ENCODE measurements at places on chromosomes 4 and X. TPM values are rescaled to one million over a fixed set of nuclear protein-coding genes. Genes with fewer than 3 reads are reported as not detected.

The SOX3 gene
- not detected for total RNA-seq

The GYG2 gene
- 11.0 TPM for total RNA-seq

The ETDB gene
- total RNA-seq = not detected

The NAT8L gene
- 5.4 TPM for total RNA-seq

The ADH1A gene
- 0.35 TPM for total RNA-seq

The SLC4A4 gene
- 63.1 TPM for total RNA-seq

The FSTL5 gene
- 2.2 TPM for total RNA-seq

The HMX1 gene
- not detected for total RNA-seq

The NHS gene
- 16.8 TPM for total RNA-seq

The TCEANC gene
- 7.6 TPM for total RNA-seq

The UGT2A3 gene
- 33.0 TPM for total RNA-seq

The RBM47 gene
- total RNA-seq = 115 TPM

The IKBKG gene
- total RNA-seq = 14.5 TPM

The CD40LG gene
- total RNA-seq = 0.18 TPM

The IL2RG gene
- 3.2 TPM for total RNA-seq

The NPY2R gene
- 0.23 TPM for total RNA-seq

The ZNF157 gene
- 0.70 TPM for total RNA-seq

The SPANXN4 gene
- not detected for total RNA-seq

The PDK3 gene
- total RNA-seq = 17.0 TPM

The ARHGAP4 gene
- 54.8 TPM for total RNA-seq

The SPIN2A gene
- total RNA-seq = 5.2 TPM

The TEX13B gene
- total RNA-seq = not detected

The PDLIM3 gene
- total RNA-seq = 82.4 TPM

The TLR6 gene
- total RNA-seq = 1.5 TPM

The HPGD gene
- 39.8 TPM for total RNA-seq

The ADGRG2 gene
- 7.3 TPM for total RNA-seq

The PHOX2B gene
- 0.12 TPM for total RNA-seq

The ZCCHC12 gene
- 1.2 TPM for total RNA-seq

The MAGEB10 gene
- not detected for total RNA-seq

The NOX1 gene
- total RNA-seq = not detected

The ELMOD2 gene
- 24.8 TPM for total RNA-seq

The XIAP gene
- 68.0 TPM for total RNA-seq

The TRIM75 gene
- total RNA-seq = not detected

The TMSB4X gene
- 2,905 TPM for total RNA-seq

The MYOZ2 gene
- total RNA-seq = 10.6 TPM

The PLP1 gene
- total RNA-seq = 7.2 TPM

The PABPC1L2A gene
- total RNA-seq = not detected

The FGF13 gene
- total RNA-seq = 27.5 TPM

The POU3F4 gene
- total RNA-seq = 2.0 TPM

The ARX gene
- 0.06 TPM for total RNA-seq

The MAGEH1 gene
- 66.7 TPM for total RNA-seq

The MAP9 gene
- 17.0 TPM for total RNA-seq

The CFAP99 gene
- 0.41 TPM for total RNA-seq

The CRMP1 gene
- total RNA-seq = 17.0 TPM

The KLF8 gene
- total RNA-seq = 7.2 TPM
